Fibroblast of skin of right quadriceps (primary cell): ENCODE measurements at places on chromosomes 16 and 17.

- no peak for DNase-seq
These were observed 232.7 kb downstream of the MRTFB start for GRCh38 chr16:14303639-14304394.

DNA sequence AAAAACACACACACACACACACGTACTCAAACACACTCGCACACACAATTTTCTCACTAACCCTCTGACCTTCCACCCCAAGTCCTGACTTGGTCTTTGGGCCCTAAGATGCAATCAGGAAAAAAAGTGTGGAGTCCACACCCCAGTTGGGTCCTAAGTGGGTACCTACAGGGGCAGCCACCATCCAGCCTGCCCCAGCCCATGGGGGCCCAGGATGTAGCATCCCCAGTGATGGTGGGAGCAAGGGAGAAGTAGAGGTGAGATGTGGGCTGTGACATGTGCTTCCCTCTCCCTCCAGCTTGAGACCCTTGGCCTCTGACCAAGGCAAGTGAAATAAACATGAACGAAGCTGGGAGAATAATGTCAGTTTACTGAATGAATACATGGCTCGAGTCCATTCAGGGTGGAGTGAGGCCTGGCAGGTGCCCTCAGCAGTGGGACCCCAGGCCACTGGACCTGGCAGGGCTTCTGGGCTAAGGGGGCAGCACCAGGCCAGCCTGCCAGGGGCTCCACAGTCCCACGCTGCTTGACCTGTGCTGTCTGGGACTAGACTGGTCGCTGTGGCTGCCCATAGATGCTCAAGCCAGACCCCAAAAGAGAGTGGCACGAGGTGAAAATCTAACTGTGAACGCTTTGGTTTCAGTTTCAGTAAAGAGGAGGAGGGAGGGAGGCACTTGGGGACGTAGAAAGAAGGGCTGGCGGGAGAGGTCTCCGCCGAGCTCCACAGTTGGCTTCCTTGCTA, 73.7 kb downstream of the MRC2 start:
- DNase-seq: no peak

GRCh38 chr16:30064729-30065101, 845 bp upstream of the ALDOA start:
- no peak for DNase-seq

DNA sequence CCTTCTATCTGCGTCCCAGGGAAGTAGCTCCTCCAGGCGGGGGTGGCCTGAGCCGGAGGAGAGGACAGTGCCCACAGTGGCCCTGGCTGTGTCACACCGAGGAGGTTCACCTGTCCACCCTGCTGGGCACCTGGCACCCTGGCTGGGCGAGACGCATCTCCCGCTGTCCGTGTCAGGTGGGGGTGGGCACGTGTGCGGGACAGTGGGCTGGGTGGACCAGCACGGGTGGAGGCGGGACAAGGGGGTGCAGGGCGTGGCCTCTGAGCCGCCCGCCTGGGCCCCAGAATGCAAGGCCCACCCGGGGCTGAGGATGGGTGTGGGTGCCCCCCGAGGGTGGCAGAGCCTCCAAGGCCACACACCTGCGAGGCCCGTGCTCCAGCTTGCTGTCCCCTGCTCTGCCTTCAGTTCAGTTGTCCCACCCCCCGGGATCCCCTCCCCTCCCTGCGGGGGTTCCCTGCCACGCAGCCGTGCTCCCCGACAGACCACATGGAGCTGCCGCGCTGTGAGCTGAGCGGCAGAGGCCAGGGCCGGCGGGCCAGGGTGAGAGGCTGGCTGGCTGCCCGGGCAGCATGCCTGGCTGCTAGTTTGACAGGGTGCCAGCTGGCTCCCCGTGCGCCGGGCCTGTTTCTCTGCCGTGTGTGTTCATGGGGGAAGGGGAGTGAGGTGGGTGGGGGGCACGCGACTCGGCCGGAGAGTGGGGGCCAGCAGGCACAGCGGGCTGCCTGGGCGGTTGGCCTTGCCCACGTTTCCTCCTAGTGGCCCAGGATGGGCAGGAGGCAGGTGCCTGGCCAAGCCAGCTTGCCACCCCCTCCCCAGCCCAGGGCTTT, 33.9 kb downstream of the BAHCC1 start:
- DNase-seq: peak; percentile 78

- DNase-seq: no peak
These were observed 28.1 kb downstream of the WFDC1 start for GRCh38 chr16:84322749-84323148.

DNA sequence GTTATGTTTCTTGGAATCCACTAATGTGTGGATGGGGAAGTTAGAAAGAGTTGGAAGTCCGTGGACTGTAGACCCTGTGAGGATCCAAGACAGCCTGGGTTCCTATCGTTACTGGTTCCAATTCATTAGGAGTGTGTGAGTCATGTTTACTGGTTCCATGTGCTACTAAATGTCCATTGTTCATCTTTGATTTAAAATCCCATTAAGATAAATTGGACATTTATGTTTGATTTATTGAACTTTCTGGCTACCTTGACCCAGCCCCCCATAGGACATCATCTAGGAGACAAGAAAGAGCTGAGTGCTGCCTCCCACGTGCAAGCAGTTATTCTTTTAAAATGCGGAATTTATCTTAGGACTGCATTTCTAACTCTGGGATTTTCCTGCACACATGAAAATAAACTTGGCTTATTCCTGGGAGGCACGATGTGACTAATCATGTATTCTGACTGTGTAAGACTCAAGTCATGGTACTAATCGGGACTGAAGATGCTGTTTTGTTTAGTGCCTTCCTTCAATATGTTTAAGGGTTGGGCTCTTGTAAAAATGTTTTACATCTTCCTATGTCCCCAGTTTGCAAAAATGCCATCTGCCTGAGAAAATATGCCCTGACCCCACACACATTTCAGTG, 53.4 kb downstream of the RGS9 start:
- peak; percentile 43 for DNase-seq

- peak; percentile 20 for DNase-seq
These were observed 100.6 kb upstream of the CACNG5 start for GRCh38 chr17:66734186-66734943.

- DNase-seq: no peak
These were observed 123.8 kb upstream of the RPL38 start for GRCh38 chr17:74079537-74080300.

- no peak for DNase-seq
These were observed 250.5 kb upstream of the C16orf82 start for GRCh38 chr16:26816266-26816665.

- no peak for DNase-seq
These were observed 37.9 kb downstream of the NDEL1 start for GRCh38 chr17:8473451-8474192.

DNA sequence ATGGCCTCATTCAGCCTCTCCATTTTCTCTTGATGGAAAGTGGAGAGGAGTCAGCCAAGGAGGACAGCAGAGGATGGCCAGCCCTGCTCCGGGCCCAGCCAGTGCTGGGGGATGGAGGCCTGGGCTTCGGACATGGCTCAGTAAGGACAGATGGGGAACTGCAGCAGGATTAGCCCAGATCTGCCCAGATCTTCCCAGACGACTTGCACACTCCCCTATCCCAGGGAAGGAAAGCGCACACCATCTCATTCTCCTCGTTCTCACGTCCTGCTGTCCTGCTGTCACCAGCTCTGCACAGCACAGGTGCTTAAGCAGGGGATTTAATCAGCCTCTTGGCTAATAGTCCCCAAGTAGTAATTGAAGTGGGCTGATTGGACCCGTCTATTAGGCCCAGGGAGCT, 100.2 kb upstream of the SDK2 start:
- DNase-seq: no peak
